IMR-90 (cell line): ENCODE measurements at places on chromosomes 5 and 9. TPM values are rescaled to one million over a fixed set of nuclear protein-coding genes. Genes with fewer than 3 reads are reported as not detected.

DNA sequence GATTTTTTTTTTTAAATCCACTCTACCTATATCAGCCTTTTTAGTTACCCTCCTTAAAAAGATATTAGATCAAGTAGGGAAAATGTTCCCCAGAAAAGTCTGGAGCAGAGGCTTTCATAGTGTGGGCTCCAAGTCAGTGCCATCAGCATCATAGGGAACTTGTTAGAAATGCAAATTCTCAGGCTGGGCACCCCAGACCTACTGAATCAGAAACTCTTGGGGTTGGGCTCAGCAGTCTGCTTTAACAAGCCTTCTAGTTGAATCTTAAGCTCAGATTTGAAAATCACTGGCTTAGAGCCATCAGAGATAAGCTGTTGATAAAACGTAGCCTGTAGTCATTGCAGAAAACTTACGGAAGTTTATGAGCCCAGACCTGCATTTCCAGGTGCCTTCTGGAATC lies 140.1 kb downstream of the TMEM38B start:
- no peaks in the 10 kb centered on the region for H3K4me1 ChIP-seq
- H3K4me3 ChIP-seq = no peak overlapping the region
- H3K27me3 ChIP-seq = no peaks in the 10 kb centered on the region
- H3K36me3 ChIP-seq = no peaks in the 10 kb centered on the region
- no peak for DNase-seq
- H3K27ac ChIP-seq = no peak overlapping the region

DNA sequence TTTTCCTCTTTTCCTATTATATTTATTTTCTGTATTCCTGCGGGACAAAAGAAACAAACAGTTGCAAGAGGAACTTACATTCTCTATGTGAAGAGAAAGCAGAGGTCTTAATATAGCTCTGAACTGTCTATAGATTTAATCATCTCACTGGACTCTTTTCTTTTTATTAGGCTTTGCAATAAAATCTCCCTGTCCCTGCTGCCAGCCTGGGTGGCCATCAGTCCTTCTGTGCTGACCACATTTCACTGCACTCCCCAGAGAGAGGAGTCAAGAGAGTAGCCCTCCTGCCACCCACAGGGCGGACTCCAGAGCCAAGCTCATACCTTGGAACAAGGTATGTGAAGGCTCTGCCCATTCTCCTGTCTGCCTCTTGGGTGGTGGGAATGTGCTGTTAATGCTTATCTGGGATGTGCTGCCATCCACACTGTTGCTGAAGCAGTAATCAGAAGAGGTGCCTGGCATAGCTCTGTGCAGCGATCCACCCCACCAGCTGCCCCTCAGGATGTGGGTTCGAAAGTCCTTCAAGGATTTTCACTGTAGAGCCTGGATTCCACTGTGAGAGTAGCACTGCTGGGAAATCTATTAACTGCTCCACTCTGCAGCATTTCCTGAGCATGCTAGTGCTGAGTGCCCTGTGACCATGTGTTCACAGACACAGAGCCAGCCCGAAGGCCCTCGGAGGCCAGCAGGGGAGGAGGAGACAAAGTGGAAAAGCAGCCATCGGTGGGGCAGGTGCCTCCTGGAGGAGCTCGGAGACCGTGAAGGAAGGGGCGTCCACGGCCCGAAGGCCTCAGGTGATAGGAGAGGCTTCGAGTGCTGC lies 334.6 kb downstream of the MED10 start:
- DNase-seq = no peak
- H3K27me3 ChIP-seq = no peaks in the 10 kb centered on the region
- no peaks in the 10 kb centered on the region for H3K36me3 ChIP-seq
- no peak overlapping the region for H3K4me3 ChIP-seq

GRCh38 chr5:102670224-102670836 lies 84.8 kb upstream of the PAM start:
- no peaks in the 10 kb centered on the region for H3K36me3 ChIP-seq
- no peaks in the 10 kb centered on the region for H3K4me1 ChIP-seq
- H3K4me3 ChIP-seq = no peak overlapping the region
- no peak overlapping the region for H3K27ac ChIP-seq

DNA sequence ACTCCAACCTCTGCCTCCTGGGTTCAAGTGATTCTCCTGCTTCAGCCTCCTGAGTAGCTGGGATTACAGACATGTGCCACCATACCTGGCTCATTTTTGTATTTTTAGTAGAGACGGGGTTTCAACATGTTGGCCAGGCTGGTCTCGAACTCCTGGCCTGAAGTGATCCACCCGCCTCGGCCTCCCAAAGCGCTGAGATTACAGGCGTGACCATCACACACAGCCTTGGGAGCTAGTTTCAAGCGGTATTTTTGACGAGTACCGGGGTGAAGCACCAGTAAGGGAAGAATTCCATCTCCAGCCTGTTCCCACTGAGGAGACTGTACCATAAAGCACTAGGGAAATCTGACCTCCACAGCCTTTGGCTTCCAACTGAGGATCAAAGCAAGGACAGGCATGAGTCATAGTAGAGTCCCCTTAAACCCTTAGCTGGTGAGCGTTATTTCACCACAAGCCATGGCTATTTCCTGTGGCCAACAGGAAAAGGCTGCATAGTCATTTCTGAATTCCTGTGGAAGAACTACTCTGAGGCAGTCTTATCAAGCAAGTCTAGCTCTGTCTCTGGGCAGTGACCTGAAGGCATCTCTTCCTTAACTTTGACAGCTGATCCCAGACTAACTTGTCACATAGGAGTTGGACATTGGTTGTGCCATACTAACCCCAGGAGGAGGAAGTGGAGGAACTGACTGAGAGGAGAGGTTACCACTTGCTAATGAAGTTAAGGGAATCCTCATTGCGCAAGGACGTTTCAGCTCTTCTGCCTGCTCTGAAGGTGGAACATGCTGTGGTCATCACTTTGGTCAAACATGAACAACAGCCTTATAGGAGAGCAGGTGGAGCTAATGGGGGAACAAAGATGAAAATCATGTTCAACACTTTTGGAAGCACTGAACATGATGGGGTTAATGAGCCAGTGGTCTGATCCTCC lies 85.8 kb upstream of the DMRT1 start:
- H3K36me3 ChIP-seq = no peaks in the 10 kb centered on the region
- no peak overlapping the region for H3K4me3 ChIP-seq
- DNase-seq = peak; percentile 92

- H3K27me3 ChIP-seq = no peaks in the 10 kb centered on the region
- no peak overlapping the region for H3K27ac ChIP-seq
- no peak for DNase-seq
- H3K4me1 ChIP-seq = no peaks in the 10 kb centered on the region
- H3K36me3 ChIP-seq = no peaks in the 10 kb centered on the region
Measured at GRCh38 chr5:178544166-178544834, 45.9 kb downstream of the COL23A1 start.

- no peak overlapping the region for H3K4me3 ChIP-seq
- no peak overlapping the region for H3K27ac ChIP-seq
- DNase-seq = peak; percentile 50
- no peaks in the 10 kb centered on the region for H3K27me3 ChIP-seq
- H3K4me1 ChIP-seq = no peaks in the 10 kb centered on the region
Measured at GRCh38 chr5:131481569-131481968, 153.5 kb downstream of the RAPGEF6 start.

- peaks cover 2% of the 10 kb centered on the region for H3K4me1 ChIP-seq
- no peak overlapping the region for H3K27ac ChIP-seq
- H3K36me3 ChIP-seq = no peaks in the 10 kb centered on the region
- H3K27me3 ChIP-seq = no peaks in the 10 kb centered on the region
- peak; percentile 47 for DNase-seq
Measured at GRCh38 chr5:131587541-131587940, 47.5 kb downstream of the RAPGEF6 start.

TYRP1 gene
- total RNA-seq = 0.83 and 0.90 TPM in 2 replicates

ACTL7B gene
- not detected in 2 replicates for total RNA-seq

PLEKHG4B gene
- 1.1 TPM in 2 replicates for total RNA-seq

ACER2 gene
- 1.6 and 1.9 TPM in 2 replicates for total RNA-seq

DENND1A gene
- total RNA-seq = 21.4 and 27.6 TPM in 2 replicates

NUP155 gene
- total RNA-seq = 43.9 and 53.6 TPM in 2 replicates

GZMA gene
- not detected in 2 replicates for total RNA-seq

LCN9 gene
- total RNA-seq = not detected in 2 replicates

HSPB3 gene
- 0.54 TPM in 1 of 2 replicates, not detected in the other for total RNA-seq
